ENCODE measurements at places on chromosomes 16 and 17.

DNA sequence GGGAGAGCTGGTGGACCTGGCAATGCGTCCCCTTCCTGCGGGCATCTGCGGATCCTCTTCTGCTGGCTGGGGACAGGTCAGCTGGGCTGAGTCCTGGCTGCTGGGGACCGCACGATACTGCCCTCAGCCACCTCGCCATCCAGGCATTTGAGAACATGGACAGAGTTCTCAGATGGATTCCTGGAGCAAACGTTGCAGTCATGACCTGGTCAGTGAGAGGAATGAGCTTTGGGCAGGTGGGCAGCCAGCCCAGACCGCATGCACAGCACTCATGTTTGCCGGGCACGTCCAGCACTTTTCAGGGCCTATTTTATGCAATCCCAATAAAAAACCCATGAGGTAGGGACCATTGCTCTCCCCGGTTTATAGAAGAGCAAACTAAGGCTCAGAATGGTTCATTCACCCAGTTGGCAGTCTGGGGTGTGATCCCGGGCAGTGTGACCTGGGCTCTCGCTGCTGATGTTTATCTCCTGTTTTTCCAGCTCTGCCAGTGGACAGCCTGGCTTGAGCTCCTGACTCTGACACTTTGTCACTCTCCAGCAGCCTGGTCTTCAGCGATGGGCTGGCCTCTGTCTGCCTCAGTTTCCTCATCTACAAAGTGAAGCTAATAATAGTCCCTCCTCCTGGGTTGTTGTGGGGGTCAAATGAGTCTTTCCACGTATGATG, 294.7 kb downstream of the IRF8 start:
- no peak for DNase-seq

- DNase-seq = no peak
Observed at GRCh38 chr17:73071066-73071999, 21.2 kb downstream of the SLC39A11 start.

DNA sequence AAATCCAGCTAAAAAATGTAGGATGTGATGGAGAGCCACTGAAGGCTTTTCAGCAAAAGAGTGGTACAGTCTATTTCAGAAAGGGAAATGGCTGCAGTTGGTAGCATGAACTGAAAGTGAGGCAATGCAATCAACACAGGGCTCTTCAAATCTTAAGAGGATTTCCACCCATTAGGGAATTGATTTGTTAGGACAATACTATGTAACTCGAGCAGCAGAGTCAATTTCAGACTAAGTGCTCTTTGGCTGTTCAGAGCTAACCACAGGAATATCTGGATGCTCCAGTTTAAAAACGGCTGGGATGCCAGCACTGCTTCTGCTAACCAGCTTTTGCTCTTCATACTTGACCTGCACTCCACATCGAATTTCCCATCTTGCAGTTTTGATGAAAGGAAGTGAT, 24.6 kb downstream of the CACNG1 start:
- peak; percentile 12 for DNase-seq

DNA sequence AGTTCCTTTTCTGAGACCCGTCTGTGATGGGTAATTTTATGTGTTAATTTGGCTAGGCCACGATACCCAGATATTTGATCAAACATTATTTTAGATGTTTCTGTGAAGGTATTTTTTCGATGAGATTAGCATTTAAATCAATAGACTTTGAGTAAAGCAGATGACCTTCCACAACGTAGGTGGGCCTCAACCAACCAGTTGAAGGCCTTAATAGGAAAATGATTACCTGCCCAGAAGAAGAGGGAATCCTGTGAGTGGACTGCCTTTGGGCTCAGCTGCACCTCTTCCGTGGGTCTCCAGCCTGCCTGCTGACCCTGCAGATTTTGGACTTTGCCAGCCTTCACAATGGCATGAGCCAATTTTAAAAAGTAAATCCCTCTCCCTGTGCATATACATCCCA, 61.6 kb upstream of the WSB1 start:
- DNase-seq = no peak

DNA sequence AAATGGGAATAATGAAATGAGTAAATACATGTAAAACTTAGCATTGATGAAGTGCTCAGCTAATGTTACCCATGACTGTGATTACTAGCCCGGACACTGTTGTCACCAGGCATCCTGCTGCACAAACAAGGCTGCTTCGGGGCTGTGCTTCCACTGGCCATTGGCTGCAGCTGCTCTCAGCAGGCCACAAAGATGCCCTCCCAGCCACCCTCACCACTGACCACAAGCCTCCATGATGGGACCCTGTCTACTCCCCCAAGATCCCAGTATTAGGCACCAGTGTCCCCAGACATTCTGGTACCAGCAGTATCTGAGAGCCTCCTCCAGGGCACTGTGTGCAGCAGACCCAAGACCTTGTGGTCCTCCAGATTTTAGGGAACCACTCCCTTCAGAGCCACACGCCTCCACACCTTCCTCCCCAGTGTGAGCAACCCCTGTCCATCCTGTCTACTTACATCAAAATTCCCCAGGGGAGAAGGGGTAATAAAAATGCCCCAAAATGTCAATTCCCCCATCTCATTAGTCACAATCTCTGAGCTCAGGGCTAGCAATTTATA, 19.7 kb upstream of the NUP93 start:
- peak; percentile 32 for DNase-seq

DNA sequence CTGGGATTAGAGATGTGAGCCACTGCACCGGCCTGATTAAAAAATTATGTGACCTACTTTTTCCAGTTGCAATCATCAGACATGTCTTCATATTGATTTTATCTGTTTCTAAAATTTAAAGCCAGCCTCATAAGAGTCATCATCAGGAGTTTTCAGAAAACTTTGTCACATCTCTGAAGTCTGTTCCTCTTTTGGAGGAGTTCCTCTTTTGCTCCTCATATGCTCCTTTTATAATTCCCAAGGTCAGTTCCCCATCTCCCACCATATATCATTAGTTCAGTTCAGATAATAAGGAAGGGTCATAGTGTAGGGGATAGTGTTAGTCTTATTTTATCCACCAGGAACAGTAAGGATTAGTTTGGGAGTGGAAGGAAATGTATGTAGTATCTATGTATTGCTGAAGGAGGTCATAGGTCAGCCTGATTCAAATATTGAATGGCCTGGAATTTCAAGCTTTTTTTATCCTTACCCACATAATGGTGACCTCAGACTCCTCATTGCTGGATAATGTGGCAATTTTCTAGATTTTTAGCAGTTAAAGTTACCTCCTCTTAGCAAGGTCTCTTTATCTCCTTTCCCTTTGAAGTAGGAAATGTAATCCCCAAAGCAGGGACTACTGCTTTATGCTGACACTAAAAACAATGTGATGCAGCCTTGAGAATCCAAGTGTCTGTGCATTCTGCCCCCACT, 13.8 kb upstream of the DUSP14 start:
- DNase-seq = no peak

GRCh38 chr16:27097800-27098230, 31.1 kb downstream of the C16orf82 start:
- no peak for DNase-seq

- DNase-seq = no peak
Observed at GRCh38 chr16:84975066-84975465, 36.3 kb downstream of the ZDHHC7 start.

DNA sequence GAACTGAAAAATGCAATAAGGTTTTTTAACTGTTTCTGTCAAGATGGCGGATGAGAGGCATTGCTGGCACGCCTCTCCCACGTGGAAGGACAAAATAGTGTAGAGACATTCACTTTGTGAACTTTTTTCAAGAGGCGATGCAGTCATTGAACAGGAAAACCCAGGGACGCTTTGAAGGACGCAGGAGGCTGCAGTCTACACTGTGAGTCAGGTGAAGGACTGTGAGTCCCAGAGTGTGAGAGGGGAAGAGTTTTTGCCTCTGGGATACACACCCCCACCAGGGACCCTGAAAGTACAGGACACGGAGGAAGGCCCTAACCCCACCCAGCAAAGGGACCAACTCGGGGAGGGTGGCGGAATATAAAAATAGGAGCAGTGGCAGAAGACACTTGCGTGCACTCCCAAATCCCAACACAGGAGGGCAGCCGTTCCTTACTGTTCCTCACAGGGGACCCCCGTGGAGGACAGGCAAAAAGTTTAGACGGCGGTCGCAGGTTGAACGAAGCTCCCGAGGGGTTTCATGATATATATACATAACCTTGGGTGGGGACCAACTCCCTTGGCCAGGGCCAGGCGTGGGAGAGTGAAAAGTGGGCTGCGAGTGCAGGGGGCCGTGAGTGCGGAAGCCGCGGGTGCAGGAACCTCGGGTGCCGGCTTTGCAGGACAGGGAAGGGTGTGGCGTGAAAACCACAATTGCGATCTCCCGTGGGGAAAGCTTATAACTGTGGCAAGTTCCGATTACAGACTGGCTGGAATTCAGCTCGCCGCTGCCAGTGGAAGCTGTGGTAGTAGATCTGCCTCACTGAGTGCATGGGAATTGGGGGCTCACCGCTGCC, 82.0 kb upstream of the ALOX12 start:
- DNase-seq = peak; percentile 41

DNA sequence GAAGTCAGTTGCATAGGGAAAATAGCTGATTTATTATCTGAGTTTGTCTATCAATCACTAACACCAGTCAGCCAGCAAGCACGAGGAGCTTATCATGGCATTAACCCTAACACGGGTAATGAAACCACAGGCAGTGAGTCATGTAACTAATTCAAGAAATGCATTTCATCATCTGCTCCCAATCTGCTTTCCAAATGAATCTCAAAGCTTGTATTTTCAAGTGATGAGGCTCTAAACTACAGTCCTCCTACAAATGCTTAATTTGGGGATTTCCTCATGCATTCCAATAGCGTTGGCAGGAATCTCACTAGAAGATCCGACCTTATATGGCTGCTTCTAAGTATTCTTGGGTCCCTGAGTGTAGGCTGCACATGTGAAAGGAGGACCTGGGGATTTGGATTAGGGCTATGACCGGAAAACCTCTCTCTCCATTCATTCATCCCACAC, 118.4 kb upstream of the HSBP1 start:
- no peak for DNase-seq

DNA sequence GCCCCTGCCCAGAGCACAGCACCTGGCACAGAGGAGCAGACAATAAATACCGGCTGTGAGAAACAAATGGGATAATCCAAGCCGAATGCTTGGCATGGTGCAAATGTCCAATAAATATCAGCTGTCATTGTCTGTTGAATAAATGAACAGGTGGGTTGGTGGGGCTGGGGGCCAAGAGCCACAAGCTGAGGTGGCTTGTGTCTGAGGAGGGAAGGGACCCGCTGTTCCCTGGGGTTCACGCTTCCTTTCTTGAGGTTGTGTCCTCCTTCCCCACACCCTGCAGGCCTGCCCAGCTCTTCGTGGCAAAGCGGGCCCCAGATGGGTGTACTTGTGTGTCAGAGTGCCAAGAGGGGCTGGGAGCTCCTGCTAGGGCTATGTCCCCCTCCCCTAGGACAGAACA, 38.6 kb downstream of the ARHGAP27 start:
- no peak for DNase-seq

GRCh38 chr16:14350081-14350480, 279.0 kb downstream of the MRTFB start:
- DNase-seq = no peak

- no peak for DNase-seq
Observed at GRCh38 chr17:4631836-4632580, 9.5 kb downstream of the ALOX15 start.

DNA sequence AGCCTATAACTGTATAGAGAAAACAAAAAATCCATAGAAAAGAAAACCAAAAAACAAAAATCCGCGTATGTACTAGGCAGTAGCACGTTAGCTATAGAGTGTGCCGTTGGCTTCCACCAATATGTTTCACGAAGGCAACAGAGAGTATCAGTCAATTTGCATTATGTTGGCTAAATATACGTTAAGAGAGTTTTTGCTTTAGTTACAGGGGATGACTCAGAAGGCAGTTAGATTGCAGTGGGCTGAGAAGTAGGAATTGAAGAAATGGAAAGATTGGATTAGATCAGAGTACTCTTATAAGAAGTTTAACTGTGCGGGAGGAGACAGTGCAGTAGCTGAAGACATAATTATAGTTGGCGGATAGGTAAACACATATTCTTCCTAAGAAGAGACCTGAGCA, 911 bp upstream of the NACA2 start:
- DNase-seq = no peak

DNA sequence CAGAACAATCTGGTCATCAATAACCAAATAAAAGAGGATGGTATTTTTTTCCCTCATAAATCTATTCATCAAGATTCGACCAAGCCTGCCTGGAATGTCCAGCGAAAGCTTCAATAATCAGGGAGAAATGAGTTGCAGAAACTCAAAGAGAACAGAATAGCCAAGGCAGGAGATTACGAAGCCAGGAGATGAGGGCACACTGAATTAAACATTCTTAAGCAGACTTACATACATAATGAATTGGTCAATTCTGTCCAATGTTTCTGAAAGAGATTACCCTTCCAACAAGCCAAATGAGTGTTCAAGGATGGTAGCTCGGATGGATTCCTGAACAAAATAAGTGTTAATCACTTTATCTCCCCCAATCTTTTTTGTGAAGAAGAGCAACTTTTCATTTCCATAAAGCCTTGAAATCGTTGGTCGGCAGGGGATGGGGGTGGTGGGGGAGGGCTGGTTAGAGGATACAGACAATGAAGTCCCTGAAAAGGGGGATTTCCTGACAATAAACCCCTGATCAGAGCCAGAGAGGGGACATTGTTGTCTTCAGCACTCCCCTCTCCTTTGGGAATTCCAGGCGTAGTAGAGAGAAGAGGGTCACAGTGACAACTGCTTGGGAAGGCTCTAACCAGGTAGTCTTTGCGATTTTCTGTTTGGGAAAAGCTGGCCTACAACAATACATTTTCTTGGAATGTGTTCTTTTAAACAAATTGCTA, 20.7 kb downstream of the TOX3 start:
- DNase-seq = no peak

DNA sequence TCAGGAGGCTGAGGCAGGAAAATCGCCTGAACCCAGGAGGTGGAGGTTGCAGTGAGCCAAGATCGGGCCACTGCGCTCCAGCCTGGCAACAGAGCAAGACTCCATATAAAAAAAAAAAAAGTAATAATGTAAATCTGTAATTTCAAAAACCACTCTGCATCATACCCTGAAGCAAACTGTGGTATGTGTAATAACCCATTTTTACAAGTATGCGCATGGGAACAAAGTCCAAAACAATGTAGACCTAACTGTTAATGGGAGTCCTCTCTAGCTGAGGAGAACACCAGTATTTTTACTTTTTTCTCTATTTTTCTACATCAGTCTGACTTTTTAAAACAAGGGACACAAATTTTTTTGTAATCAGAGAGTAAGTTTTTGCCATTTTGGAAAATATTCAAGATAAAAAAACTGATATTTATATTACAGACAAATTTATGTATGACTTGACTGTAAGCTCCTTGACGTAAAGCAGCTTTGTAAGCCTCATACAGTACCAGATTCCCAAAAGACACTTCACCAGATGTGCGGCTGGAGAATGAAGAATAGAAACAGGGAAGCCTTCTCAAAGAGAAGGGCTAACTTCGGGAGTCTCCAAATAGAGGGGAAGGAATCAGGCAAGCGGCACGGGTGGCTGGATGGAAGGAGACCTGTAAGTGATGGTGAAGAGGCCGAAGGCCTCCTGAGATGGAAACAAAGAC, 25.7 kb downstream of the CMTM4 start:
- DNase-seq = no peak

- no peak for DNase-seq
Observed at GRCh38 chr17:61828694-61829093, 34.6 kb downstream of the BRIP1 start.

GRCh38 chr17:80261159-80261894, 675 bp downstream of the RNF213 start:
- DNase-seq = peak; percentile 78

GRCh38 chr17:6172642-6173330, 102.6 kb downstream of the WSCD1 start:
- DNase-seq = no peak
